ENCODE measurements at places on chromosomes 3 and 15. TPM values are rescaled to one million over a fixed set of nuclear protein-coding genes. Genes with fewer than 3 reads are reported as not detected.

GRCh38 chr15:80099241-80099640 is 39.8 kb downstream of the ZFAND6 start:
- H3K4me3 ChIP-seq: no peak overlapping the region
- H3K4me1 ChIP-seq: peaks cover 32% of the 10 kb centered on the region
- H3K27ac ChIP-seq: no peak overlapping the region
- H3K36me3 ChIP-seq: no peaks in the 10 kb centered on the region
- no peak for DNase-seq

- no peaks in the 10 kb centered on the region for H3K27me3 ChIP-seq
- H3K4me1 ChIP-seq: no peaks in the 10 kb centered on the region
- no peak overlapping the region for H3K27ac ChIP-seq
- no peaks in the 10 kb centered on the region for H3K36me3 ChIP-seq
- no peak for DNase-seq
These were observed 9.7 kb downstream of the ADAMTS9 start for GRCh38 chr3:64677961-64678716.

DNA sequence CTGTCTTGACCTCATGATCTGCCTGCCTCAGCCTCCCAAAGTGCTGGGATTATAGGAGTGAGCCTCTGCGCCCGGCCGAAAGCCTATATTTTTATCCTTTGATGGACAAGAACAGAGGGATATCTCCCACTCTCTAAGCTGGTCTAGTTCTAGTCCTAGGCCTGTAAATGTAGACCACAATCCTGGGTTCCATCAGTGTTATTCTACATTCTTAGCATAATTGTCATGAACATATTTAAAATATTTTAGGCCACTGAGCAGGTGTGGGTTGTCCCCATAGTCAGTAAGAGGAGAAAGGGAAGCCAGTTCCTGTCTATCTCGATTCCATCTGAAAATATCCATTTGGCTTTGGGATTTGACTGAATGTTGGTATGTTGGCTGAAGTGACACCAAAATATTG is 118.1 kb downstream of the EBLN2 start:
- no peak overlapping the region for H3K27ac ChIP-seq
- no peaks in the 10 kb centered on the region for H3K36me3 ChIP-seq
- H3K4me3 ChIP-seq: no peak overlapping the region

The AP4E1 gene
- total RNA-seq: 13.3 TPM

The ARL14 gene
- total RNA-seq: not detected

DNA sequence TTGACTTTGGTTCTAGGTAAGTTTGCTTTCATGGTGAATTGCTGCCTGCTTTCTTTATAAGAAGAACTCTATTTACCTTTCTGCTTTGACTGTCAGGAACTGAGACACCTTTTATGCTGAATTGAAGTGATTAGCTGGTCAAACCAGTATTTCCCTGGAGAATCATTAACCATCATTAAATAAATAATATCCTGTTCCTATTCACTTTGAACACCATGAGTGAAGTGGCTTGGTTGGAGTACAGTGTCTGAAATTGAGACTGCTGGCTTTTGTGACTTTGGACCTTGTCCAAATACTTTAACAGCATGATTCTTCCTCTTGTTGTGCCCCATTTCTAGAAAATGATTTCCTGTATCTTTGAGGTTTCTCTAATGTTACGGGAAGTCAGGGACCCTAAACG is 5.6 kb upstream of the TMEM62 start:
- peaks cover 15% of the 10 kb centered on the region for H3K4me1 ChIP-seq
- H3K4me3 ChIP-seq: no peak overlapping the region
- no peak for DNase-seq
- no peaks in the 10 kb centered on the region for H3K36me3 ChIP-seq
- no peak overlapping the region for H3K27ac ChIP-seq
- H3K27me3 ChIP-seq: peaks cover 21% of the 10 kb centered on the region
